CD4-positive, alpha-beta T cell treated with Interleukin-17A for 1 hour (primary cell): ENCODE measurements at places on chromosomes 3 and 15.

DNA sequence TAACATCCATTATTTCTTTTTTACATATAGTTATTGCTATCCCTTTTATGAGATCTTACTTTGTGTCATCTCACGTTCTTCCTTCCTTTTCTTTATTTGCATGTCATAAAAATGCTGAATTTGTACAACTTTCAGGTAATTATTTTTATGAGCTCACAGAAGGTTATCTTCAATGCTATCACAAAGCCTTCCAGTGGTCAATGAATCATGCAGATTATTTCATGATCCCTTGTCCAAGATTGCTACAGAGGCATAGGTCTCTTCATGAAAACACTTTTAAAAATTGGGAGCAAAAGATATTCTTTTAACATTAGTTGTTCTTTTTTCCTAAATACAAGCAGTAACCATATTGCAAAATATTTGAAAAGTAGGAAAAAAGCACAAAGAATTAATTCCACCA lies 880.1 kb upstream of the NR2F2 start:
- no peak for DNase-seq

GRCh38 chr15:73346735-73347312 lies 21.9 kb downstream of the HCN4 start:
- peak; percentile 51 for DNase-seq

DNA sequence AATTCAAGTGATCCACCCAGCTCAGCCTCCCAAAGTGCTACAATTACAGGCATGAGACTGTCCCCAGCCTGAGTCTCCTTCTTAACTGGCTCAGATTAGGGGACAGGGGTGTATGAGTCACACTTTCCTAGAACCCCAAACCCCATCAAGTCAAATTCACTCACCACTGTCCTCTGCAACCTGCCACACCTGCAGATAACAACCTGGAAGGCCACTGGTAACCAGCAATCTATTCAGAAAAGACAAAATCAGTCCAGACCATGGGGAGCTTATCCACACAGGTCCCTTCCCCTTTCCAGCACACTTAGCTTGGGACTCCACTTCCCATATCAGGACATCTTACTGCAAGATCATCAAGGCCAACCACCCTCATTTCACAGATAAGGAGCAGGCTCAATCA lies 6.4 kb downstream of the WDR73 start:
- DNase-seq: no peak

- DNase-seq: no peak
These were observed 40.0 kb upstream of the ATP10A start for GRCh38 chr15:25903024-25903581.

GRCh38 chr3:173735841-173736240 lies 338.3 kb downstream of the NLGN1 start:
- DNase-seq: no peak

GRCh38 chr15:53473435-53473834 lies 286.0 kb downstream of the WDR72 start:
- DNase-seq: no peak

GRCh38 chr3:127614928-127615589 lies 13.9 kb upstream of the PODXL2 start:
- no peak for DNase-seq

GRCh38 chr3:42425736-42426407 lies 15.5 kb upstream of the LYZL4 start:
- no peak for DNase-seq

- DNase-seq: no peak
These were observed 59.7 kb upstream of the NPHP3 start for GRCh38 chr3:132781922-132782321.

DNA sequence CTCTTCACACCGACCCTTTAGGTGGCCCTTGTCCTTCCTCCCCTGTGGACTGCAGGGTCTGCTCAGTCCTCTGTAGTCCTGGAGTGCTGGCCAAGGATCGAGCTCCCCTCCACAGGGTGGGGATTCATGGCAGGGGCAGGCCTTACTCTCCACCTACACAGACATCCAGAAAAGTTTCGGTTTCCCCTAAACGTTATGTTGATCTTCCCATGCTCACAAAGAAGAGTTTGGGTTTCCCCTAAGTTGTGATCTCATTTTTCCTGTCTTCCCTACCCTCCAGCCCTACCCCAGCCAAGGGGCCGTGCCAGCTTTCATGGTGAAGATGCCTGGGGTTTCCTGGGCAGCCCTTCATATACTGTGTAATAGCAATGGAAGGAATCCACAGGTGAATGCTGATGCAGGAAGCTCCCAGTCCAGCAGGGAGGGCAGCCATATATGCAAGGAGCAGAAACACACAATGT lies 10.3 kb downstream of the STOML1 start:
- DNase-seq: no peak

GRCh38 chr15:82946155-82946701 lies 6.3 kb downstream of the HOMER2 start:
- no peak for DNase-seq

GRCh38 chr3:108008106-108008505 lies 82.7 kb downstream of the CD47 start:
- no peak for DNase-seq

DNA sequence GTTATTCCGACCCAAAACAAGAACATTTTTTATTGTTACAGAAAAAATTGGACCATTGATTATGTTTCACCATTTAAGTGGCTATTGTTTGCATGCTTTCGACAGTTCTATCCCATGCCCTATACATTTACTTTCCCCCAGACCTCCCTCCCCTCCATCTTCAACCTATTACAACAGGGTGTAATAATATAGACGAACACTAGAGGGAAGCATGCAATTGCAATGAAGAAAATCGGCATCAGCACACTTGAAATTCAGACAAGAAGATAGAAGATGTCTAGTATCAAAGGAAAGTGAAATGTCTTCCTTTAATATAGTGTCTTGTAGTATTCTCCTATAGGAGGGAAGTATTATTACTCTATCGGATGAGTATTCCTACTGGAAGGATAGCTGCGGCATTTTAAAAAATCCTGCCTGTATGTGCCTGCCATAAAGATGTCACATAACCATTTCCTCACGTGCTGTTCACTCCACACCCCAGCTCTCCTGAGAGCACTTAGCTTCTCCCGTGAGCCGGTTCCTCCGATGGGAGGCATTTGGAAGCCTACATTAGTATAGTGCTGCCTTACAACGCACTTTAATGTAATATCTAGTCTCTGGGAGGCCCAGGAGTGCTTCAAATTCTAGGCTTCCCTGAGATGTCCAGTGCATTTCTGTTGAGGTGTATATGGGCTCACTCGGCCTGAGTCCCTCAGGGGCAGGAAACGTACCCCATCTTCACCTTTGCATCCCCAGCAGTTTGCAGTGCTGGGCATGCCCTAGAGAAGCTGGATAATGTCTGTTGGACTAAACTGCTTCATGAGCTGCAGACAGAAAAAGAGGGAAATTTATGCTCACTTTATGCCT lies 17.8 kb upstream of the ERICH6 start:
- peak; percentile 81 for DNase-seq

- DNase-seq: no peak
These were observed 48.1 kb downstream of the NTRK3 start for GRCh38 chr15:88208396-88208795.

GRCh38 chr3:66555214-66555844 lies 54.5 kb upstream of the LRIG1 start:
- no peak for DNase-seq

DNA sequence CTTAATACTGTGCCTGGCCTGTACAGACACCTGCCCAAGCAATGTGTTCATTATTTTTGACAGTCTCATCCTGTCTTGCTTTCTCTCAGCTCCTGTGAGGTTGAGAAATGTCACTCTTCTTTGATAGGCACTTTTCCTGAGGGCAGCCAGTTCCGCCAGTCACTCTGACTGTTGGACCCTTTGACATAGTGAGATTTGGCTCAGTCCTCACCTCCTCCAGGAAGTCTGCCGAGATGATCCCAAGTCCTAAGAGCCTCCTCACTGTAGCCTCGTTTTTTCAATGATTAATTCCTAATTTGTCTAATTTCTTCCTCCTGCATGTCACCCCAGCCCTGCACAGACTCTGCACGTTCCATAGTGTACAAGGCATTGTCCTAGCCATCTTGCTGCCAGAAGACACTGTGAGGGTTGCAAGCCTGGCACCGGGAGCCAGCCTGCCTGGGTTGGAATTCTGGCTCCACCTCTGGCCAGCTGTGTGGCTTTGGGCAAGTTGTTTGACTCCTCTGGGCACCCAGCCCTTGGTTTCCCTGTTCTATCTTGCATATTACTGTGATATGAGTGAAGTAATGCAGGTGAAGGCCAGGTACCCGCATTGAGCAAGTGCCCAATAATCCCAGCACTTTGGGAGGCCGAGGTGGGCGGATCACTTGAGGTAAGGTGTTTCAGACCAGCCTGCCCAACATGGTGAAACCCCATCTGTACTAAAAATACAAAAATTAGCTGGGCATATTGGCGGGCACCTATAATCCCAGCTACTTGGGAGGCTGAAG lies 24.3 kb downstream of the RPLP1 start:
- no peak for DNase-seq

GRCh38 chr15:56817321-56818080 lies 84.2 kb upstream of the ZNF280D start:
- no peak for DNase-seq

DNA sequence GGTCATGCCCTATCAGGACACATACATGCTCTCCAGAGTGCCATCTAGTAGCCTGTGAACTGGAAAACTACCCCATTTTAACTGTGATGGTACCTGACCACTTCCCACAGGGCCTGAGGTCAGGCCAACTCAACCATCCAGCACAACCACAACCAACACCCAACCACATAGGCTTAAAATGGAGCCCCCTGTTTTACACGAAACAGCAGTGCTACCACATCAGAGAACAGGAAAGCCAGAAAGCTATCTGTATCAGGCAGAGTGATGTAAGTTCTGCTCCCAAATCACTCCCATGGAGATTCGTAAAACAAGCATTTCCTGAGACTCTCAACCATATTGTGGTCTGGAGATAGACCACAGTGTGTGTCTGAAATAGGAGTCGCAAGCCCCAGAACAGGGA lies 1017.3 kb upstream of the EPHA6 start:
- DNase-seq: no peak

DNA sequence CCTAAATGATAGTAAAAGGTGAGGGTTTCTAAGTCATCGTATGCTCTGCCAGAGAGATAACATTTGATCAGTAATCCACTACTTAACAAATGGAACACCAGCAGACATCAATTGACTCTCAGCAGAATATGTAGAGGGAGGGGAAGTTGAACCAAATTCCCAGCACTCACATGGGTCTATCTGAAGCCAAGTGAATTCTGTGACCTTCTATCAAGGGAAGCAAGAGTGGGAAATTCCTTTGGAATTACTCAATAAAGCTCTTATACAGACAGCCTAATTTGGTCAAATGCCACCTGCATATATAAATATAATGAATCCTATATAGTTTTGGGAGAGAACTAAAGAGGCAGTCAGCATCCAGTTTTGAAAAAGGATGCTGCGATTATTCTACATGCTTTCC lies 15.8 kb upstream of the KCNMB2 start:
- DNase-seq: no peak

DNA sequence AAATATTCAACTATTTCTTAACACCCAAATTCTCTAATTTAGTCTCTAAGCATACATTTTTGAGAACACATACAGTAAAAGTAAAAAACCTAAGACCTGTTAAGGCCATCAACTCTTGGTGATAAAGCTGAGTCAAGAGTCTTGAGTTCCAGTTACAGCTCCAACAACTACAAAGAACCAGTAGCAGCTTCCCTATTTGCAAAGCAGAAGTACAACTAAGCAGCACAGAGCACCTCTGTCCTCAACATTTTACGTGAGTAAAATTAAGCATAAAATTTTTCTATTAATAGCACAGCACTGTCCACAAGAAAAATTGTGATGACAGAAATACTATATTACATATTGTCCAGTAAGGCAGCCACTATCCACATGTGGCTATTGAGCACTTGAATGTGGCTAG lies 4.4 kb downstream of the PCOLCE2 start:
- DNase-seq: no peak

DNA sequence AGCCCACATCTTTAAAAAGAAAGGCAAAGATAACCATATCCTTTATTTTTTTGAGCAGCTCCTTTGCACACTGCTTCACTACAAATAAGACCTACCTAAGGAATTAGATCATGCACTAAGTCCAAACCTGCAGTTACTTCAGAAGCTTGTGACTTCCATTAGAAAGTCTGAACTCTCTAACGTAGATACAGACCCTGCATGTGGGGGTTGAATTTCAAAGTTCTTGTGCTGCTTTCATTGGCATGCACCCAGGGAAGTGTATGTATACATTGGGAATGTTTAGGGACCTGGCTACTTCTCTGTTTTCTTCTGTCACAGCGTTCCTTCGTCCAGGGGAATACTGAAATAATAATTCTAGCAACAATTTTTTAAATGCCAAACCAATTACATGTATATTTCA lies 185.2 kb upstream of the IL12A start:
- no peak for DNase-seq

DNA sequence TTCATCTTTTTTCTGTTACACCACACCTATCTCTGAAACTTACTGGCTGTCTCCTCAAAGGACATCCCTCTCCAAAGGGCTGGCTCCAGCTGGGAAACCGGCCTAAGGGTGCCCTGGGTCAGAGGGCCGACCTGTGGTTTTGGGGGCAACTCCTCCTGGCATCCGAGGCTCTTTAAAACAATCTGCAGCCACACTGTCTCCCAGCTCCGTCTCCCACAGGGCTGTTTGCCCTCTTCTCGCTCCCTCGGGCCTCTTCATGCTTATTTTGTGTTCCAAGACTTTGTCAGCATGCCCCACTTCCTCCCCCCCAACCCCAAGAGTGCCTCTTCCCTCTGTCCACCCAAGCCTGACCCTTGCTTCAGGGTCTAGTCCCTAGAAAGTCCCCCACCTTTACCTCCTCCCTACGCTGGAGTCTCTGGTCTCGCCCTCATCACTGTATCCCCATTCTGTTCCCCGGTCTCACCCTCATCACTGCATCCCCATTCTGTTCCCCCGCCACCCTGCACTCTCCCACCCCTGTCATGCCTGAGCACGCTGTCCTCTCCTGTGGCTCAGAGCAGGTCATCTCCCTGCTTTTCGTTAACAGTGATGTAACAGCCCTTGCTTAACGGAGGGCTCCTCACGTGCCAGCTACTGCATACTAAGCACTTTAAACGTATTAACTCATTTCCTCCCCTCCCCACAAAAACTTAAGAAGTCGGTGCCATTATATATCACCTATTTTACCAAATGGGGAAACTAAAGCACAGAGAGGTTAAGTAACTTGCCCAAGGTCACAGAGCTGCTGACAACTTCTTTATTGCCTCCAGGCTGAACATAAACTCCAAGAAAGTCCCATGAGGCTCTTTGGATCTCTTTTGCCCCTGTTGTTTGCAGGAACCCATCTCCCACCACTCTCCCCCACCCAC lies 1.1 kb upstream of the CSK start:
- DNase-seq: peak; percentile 77

DNA sequence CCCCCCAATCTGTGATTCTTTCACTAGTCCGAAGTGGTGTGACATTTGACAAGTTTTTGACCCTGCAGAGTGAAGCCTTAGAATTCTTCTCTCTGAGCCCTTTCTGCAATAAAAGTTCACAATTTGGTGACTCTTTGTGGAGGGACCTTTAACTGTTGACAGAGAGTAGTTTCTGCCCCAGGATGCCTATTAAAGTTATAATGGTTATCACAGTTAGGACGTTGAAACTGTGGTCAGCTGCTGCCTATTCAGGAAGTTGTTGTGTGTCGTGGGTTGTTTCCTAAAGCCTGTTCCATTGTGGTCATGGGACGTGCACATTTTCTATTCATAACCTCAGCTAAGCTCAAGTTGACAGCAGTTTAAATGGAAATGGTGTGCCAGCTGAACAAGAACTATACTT lies 274.5 kb downstream of the NEK10 start:
- no peak for DNase-seq

GRCh38 chr3:142844339-142844977 lies 44.4 kb downstream of the PCOLCE2 start:
- peak; percentile 6 for DNase-seq
